ENCODE measurements at places on chromosomes 5 and 9.

- DNase-seq = no peak
Observed at GRCh38 chr5:71652349-71652748, 65.2 kb downstream of the MCCC2 start.

GRCh38 chr9:93003552-93004407 lies 54.7 kb upstream of the SUSD3 start:
- peak; percentile 47 for DNase-seq

GRCh38 chr9:109277451-109277850 lies 43.4 kb downstream of the EPB41L4B start:
- DNase-seq = no peak

DNA sequence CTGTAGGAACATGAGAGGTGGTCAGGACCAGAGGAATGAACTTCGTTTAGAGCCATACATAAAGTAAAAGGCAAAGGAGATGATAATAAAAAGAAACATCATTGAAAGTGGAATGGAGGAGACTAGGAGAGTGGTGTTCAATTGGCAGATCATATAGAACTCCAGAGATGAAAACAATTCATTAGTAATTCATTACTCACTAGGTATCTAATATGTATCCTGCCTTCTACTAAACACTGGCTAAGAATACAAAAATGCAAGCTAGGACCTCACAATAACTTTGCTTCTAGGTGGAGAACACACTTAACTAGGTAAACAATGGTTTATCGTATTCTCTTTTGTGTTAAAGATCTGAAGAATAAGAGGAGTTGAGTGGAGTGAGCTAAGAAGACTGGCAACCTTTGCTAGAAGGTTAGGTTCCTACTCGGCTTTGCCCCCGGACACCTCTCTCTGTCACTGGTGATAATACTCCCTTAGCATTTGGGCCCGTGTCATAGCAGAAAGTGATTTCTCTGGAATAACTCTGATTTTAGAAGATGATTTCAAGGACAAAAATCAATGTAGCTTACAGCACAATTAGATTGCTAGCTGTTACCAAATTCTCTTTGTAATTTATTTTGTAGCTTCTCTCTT lies 88.6 kb upstream of the IFNE start:
- DNase-seq = no peak

- no peak for DNase-seq
Observed at GRCh38 chr9:34540827-34541226, 18.0 kb upstream of the ENHO start.

GRCh38 chr9:84140535-84141101 lies 160.0 kb downstream of the RMI1 start:
- DNase-seq = no peak

DNA sequence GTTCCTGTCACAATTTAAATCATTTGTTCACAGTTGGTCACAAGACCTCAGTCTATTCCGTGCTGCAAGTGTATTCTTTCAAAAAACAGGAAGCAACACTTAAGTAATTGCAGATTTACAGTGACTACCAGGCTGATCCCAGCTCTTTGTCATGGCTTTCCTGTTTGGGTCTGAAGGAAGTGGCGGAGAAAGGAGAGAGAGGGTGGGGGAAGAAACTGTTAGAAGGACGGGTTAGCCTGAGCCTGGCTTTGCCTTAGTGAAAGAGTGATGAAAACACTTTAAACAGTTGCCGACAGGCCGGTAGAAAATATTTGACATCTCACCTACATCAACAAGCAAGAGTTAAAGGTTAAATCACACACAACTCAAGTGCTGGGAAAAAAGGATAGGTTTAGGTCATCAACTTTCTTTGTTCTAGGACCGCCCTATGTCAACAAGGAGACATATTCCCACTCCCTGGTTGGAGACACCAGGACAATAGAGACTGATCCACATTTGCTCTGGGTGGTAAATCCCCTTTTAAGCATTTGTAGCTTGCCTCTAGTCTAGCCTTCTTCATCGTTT lies 102.2 kb upstream of the DAB2 start:
- no peak for DNase-seq

DNA sequence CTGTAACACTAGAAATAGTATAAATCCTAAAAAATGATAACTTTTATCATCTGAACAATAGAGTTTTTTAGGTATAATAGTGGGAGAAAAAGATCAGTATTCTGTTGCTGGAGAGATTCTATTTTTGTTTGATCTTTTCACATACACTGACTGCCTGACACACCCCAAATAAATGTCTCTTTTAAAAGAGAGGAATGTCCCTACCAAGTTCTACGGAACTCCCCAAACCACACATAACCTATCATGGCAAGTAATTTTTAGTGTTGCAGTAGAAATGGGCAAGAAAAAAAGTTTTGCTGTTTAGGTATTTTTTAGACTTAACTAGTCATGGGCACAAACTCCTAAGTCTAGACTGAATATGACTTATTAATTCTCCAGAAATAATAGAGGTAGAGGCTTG lies 139.1 kb downstream of the ELAVL2 start:
- DNase-seq = no peak

- no peak for DNase-seq
Observed at GRCh38 chr9:23011669-23012068, 565.0 kb downstream of the DMRTA1 start.

- no peak for DNase-seq
Observed at GRCh38 chr9:131874447-131874846, 134.6 kb upstream of the RAPGEF1 start.

- no peak for DNase-seq
Observed at GRCh38 chr5:13866792-13867191, 77.7 kb downstream of the DNAH5 start.

DNA sequence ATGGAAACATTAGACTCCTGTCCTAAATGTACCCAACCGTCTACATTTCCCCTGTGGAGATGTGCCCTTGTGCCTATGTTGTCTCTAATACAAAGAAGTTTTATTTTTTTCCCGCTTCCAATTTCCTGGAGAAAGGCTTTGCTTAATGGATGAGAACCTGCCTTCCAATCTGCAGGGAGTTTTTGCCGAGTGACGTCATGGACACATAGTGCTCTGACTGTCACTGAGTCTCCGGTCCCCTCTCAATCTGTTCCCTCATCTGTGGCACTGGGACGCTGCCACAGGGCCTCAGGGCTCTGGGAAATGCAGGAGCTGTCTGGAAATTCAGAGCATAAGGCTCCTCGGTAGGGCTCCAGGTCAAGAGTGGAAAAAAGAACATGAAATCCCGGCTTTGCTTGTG lies 144.8 kb downstream of the PDZD2 start:
- no peak for DNase-seq

DNA sequence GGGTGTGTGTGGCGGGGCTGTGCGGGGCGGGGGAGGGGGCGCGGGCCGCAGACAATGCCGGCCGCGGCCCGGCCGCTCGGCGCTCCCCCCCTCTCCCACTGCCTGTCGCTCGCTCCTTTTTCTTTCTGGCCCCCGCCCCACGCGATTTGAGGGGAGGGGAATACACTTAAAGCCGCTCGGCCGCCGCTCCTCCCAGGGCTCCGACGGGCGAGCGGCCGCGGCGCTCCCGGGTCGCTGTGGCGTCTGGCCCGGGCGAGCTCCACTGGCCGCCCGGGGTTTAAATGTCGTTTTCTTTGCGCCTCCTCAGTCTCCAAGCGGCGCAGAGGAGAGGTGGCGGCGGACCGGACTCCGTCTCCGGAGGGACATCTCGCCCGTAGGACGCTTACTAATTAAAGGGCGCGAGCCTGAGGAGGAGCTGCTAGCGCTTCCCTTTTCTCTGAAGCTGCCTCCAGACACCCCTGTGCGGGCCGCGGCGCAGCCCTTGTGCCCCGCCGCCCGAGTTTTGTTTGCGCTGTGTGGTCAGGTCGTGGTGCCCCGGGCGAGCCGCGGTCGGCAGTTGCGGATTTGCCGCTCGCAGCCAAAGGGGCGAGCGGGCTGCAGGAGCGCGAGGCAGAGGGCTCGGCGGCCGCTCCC lies 1.4 kb downstream of the ZSWIM6 start:
- peak; percentile 5 for DNase-seq

DNA sequence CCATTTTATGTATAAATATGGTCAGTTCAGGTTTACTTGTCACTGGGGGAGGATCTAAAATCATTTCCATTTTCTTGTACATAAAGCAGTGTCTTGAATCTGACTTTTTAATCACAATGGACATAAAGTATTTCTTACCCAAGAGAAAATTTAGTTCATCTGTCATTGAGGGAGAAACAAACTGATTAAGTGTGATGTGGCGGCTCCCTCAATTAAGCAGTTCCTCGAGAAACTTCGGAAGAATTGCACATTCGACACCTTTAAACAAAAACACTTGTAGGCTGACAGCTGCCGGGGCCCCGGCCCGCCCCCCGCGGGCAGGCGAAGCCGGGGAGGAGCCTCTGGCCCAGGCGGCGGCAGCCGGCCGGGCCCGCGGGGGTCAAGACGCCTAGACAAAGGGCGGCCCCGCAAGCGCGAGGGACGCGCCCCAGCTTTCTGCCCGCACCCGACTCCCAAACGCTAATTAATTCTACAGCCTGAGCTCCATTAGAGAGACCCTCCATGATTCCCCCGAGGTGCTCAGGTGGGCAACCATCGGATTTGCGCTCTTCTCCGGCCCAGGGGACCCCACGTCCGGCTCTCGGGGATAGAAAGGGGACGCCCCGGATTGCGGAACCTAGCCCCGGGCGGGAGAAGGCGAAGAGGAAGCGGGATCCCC lies 750 bp downstream of the TRIM36 start:
- DNase-seq = no peak

GRCh38 chr9:137156567-137157375 lies 13.1 kb downstream of the LRRC26 start:
- DNase-seq = peak; percentile 36

- DNase-seq = no peak
Observed at GRCh38 chr9:91845879-91846278, 104.1 kb downstream of the ROR2 start.

- DNase-seq = no peak
Observed at GRCh38 chr5:79795764-79796398, 106.2 kb downstream of the CMYA5 start.

DNA sequence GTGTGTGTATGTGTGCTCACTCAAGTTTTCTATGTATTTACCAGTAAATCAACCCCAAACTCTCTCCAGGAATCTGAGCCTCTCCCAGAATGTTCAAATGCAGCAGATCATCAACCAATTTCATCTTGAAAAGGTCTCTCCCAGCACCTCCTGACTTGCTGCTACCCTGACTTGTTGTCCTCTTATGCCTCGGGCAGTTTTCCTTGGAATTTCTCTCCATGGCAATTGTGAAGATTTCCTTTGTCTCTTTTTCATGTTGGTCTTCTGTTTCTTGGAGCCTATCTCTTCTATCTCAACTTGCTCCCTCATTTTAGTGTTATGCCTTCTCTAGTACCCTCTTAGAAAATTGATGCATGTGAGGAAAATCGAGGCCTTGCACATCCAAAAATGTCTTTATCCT lies 303.6 kb upstream of the KIF2A start:
- no peak for DNase-seq

GRCh38 chr5:154110716-154111115 lies 71.9 kb downstream of the MFAP3 start:
- DNase-seq = no peak

All from activated T-helper 1 cell treated with Interleukin-2 at 50 U/mL for 16 hours (primary cell).